Adipocyte (in vitro differentiated cells): ENCODE measurements at places on chromosomes 16 and 17.
A peak's percentile ranks its signal among the peaks of the same experiment; 100 is the strongest.

GRCh38 chr16:86800894-86801293 lies 222.5 kb downstream of the FOXL1 start:
- DNase-seq: no peak

- no peak for DNase-seq
Measured at GRCh38 chr16:6250511-6250910, 1082.1 kb upstream of the RBFOX1 start.

DNA sequence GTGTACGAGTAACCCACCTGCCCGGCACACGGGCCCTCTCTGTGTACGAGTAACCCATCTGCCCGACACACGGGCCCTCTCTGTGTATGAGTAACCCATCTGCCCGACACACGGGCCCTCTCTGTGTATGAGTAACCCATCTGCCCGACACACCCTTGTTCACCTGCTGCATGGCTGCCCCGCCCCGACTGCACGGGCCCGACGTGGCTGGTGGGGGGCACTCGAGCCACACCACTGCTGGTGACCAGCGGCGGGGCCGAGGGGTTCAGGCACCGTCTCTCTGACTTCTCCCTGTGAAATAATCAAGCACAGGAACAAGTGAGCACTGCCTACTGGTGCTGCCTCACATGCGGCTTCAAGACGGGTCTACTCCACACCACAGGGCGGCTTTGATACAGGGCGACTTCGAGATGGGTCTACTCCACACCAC lies 22.1 kb downstream of the MAP1LC3B start:
- DNase-seq: no peak

DNA sequence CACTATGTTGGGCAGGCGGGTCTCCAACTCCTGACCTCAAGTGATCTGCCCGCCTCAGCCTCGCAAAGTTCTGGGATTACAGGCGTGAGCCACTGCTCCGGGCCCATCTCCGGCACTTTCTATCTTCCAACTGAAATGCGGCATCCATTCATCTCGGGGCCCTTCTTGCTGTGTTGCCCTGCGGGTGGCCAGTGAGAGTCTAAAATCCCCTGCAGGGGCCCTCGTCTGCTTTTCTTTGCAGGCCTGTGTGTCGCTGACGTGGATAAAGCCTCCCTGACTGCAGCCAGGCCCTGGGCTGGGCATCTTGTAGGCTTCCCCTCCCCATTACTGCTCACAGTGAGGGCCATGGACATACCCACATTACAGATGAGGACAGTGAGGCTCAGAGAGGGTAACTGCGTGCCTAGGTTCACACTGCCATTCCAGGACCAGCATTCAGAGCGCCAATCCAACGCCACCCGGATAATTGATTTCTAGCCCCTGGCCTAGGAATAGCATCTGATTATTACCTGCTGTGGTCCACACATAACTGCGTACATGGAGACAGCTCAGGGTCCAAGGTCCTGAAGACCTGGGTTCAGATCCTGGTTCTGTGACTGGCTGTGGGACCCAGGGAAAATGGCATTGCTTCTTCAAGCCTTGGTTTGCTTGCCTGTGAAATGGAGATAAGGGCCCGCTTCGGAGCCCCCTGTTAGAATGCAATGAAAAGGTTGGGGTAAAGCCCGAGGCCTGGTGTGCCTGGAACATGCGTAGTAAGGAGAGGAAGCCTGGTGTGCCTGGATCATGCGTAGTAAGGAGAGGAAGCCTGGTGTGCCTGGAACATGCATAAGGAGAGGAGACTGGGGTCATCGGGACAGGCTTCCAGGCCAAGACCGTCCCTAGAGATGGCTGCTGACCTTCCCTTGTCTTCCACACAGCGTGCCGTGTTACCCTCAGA lies 25.0 kb downstream of the CRISPLD2 start:
- DNase-seq: no peak

DNA sequence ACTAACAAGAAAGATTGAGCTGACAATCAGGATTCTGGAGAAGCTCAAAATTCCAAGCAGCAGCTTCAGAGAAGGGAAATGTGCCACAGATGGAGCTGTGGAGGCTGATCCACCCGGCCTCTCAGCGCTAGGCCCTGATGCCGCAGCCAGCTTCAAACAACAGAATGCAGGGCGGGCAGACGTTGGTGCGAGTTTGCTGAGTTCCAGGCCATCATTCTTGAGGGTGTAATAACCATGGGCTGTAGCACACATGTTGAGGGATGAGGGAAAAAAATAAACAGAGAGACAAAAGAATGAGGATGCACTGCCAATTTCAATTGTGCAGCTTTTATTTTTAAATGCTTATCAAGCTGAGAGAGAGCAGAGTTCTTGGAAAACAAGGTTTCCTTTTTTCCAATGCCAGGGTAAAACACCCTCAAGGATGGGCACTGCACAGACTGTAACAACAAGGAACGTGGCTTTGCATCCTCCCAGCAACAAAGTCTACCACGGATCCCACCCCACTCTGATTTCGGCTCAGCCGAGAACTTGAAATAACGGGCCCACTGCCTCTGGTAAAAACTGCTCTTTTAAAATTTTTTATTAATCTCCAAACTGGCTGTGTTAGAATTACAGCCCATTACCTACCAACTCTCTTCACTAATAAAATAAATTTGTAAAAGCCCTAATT lies 90.2 kb downstream of the SMG6 start:
- peak; percentile 57 for DNase-seq

DNA sequence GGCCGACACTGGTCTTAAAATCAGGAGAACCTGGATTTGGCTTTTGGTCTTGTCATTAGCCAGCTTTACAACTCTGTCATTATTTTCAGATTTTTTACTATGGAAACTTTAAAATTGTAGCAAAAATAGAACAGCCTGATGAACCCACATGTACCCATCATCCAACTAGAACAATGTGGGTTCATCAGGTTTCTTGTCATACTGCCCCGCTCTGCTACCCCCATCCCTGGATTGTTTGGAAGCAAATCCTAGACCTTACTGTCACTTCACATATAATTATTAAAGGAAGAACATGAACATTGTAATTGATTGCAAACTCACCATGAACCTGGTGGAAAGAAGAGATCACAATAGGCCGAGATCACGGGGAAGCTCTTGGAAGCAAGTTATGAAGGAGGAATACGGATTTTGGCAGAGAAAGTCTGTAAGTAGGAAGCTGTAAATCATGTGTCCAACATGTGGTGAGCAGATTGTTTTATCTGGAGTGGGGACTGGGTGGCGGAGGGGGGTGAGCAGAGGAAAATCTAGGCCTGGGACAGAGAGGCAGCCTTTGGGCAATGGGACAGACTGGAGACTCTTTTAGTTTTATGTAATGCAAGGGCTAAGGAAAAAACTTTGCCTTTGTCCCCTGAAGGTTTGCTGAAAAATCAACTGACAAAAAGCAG lies 67.0 kb downstream of the PITPNC1 start:
- no peak for DNase-seq

DNA sequence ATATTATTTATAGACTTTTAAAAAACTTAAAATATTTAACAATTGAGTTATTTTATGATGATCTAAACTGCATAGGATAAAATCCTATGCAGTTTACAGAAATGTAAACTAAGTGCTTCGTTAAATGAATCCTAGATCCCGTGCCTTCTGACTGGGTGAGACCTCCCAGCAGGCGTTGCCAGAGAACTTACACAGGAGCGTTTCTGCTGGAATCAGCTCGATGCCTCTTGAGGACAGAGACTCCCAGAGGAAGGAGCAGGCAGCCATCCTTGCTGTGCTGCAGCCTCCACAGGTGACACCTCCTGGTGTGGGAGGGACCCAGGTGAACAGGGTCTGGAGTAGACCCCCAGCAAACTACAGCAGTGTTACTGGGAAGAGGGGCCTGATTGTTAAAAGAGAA lies 160.4 kb downstream of the WWOX start:
- DNase-seq: no peak

GRCh38 chr17:17446666-17447155 lies 30.1 kb upstream of the MED9 start:
- no peak for DNase-seq

DNA sequence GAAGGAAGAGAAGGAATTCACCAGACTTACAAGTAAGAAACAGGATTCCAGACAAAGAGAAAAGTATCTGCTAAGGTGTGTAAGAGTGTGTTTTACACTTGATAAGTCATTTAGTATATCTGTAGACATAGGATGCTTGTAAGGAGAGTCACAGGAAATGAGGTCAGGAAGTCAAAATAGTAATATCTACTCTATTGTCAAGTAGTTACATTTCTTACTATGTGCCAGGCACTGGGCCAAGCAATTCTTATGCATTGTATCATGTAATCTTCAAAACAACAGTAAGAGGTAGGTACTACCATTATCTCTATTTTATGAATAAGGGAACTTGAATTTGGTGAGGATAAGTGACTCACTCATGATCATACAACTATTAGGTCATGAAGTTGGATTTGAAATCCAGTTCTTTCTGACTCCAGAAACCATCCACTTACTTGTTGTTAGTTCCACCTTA lies 129.1 kb downstream of the SNX11 start:
- no peak for DNase-seq

- DNase-seq: no peak
Measured at GRCh38 chr17:82965371-82965770, 114.0 kb upstream of the METRNL start.

DNA sequence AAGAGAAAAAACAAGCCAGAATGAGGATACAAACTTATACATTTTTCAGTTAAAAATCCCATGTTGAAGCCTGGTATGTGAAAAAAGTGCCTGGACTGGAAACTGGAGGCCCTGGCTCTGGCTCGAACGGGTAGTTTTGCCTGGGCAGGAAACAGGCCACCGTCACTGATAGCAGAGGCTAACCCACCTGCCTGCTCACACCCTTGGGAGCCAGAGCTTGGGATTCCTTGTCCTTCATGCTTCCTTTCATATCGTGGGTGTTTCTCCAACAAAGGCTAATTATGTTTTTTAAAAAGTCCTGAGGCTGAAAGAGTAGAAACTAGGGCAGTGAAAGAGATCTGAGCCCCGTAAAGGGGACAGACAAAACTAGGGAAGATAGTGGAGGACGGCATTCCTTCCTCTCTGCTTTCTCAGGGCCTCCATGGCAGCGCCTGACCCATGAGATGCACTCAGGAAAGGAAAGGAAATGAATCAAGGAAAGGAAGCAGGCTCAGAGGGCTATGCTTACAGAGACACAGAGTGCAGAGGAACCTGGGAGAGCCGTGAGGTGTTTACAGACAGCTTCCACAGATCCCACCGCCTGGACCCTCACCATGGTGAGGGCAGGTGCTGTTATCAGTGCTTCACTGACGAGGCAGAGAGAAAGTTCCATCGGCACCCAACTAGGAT lies 138.1 kb downstream of the PARN start:
- DNase-seq: no peak

- DNase-seq: no peak
Measured at GRCh38 chr16:69889295-69889964, 61.7 kb upstream of the CLEC18A start.

DNA sequence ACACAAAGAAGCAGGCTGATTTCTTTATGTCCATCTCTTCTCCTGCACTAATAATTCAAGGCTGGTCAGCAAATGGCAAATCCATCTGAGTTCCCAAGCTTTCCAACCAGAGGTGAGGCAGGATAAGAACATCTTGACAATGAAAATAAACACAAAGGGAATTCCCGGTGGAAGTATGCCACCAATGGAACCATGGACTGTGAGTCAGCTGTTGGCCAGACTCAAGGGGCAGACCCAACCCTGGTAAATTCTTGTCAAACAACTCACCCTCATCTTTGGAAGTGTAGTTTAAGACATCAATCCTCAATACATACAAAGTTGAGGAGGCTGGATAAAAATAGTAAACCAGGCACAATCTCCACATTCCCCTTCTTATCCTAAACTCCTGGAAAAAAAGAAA lies 74.3 kb upstream of the CES5A start:
- DNase-seq: no peak

DNA sequence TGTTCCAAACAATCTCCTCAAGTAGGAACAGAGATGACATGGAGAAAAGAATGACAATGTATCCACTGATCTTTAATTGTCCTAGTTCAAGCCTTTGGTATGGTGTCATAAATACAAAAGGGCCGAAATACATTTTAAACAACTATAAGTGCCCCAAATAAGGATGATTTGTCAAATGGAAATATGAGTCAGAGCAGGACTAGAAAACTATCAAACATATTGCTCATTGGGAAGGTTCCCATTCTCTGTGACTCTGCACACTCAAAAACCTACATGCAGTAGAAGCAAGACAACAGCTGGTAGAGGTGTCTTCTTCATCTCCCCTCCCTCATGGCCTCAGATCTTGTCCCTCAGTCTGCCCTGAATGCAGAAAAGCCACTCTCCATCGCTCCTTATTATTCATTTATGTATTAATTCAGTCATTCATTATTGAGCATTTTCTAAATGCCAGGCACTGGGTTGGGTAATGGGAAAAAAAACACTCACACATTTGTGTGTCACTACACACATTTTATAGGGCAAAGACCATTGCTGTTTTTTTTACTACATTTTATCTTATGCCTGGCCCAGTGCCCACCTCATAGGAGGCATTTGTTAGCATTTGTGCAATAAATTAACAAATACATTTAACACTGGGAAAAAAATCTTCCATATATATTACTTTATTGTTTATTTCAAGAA lies 10.1 kb downstream of the CA10 start:
- no peak for DNase-seq

DNA sequence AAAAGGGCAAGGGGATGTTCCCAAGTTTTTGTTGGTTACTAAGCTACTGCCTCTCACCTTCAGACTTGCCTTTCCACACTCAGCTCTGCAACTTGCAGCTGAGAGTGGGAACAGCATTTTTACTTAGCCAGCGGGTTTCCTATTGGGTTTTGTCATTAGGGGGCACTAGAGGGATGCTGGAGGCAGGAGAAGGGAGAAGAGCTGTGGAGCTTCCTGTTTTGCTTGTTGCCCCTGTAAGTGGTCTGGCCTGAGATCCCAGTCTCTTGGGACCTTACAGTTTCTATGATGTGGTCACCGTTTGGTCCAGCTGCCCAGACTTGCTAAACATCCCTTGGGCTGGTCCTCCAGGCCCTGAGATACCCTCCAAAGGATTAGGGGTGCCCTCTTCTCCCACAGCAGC lies 209.6 kb upstream of the NLRP1 start:
- DNase-seq: no peak

DNA sequence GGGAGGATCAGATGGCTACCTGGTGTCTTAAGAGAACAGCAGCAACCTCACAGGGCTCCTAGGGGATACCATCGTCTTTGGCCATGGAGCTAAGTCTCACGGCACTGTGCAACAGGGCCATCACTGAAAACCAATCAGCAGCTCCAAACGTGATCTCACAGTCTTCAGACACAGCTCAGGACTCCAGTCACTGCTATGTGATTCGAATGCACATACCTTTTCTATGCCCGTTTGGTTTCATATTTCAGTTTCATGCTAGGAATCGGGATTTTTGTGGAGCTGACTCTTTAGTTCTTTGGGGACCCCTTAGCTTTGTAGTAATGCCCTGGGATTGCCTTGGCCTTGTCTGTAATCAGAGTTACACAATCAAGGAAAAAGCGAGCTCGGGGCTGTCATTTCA lies 162.8 kb upstream of the CDH11 start:
- peak; percentile 21 for DNase-seq

- DNase-seq: peak; percentile 86
Measured at GRCh38 chr16:56610017-56610608, 1.7 kb downstream of the MT2A start.
